AG09309 (cell line): ENCODE measurements at places on chromosomes 5 and 9.
A peak's percentile ranks its signal among the peaks of the same experiment; 100 is the strongest.

DNA sequence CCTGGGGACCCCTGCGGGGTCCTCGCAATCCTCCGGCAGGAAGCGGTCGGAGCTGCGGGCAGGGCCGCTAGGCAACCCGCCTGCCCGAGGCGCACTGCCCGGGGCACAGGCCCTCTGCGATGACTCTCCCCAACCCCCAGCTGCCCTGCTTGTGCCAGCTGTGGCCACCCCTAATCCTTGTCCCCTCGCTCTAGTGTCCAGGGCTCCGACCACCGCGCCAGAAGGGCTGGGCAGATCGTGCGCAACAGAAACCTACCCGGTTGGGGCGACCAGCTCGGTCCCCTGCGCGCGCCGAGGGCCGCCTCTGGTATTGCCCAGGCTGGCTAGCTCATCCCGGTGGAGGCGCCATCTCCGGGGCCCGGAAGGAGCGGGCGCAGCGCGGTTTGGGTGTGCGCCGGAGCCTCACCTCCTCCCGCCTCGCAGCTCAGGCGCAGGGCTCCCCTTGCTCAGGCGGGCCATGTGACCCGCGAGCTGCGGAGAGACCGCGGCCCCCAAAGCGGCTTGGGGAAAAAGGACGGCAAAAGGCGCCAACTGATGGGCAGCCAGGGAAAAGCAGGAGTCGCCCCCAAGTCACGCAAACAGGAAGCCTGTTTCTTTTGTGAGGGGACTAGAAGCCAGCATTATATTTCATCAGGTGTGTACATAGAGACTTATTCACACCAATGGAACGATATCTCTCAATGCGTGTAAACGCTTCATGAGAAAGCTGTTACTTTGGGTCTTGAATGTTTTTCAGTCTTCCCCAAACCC, 46.8 kb upstream of the RNF20 start:
- DNase-seq = no peak

GRCh38 chr9:88746029-88746742, 211.2 kb downstream of the NXNL2 start:
- DNase-seq = peak; percentile 86

DNA sequence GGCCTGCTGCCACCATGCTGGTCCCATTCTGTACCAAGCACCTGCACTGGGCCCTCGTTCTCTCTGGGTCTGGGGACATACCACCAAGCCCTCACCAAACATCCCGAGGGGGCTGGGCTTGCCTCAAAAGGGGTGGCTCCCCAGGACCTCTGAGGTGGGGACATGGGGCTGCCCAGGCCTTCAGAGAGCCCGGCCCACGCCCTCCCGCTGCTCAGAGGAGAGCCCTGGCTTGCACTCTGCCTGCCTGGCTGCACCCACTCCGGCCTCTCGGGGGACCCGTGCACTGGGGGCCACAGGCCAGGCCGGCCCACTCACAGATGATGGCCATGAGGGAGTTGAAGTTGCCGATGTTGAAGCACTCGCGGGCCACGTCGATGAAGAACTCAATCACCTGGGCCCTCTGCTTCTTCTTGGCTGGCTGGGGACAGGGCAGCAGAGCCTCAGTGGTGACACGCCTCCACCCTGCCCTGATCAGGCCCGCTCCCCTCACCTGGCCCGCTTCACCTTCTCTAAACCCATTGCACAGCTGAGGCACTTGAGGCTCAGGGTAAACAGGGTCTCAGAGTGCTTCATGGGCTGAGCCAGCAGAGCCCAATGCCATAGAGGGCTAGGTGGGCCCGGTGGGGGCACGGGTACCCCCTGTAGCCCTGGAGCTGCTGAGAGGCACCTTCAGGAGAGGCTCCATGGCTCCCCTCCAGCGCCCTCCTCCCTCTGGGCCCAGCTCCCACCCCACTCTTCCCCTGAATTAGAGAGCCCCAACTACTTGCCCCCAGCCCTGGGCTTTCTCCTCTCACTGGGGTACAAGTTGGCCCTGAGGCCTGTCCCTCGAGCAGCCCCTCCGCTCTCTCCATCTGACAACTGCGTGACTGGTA, 47.7 kb upstream of the RNF130 start:
- DNase-seq = no peak

DNA sequence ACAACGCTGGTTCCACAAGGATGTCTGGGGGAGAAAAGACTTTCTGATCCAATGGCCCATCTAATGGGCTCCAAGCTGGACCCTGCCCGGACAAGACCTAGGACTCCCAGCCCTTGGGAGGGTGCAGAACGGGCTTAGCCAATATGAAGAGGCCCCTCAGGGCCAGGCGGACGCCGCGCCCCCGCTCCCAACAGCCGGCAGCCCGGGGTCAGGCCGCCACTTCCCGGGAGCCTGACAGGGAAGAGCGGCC, 493 bp downstream of the P4HA2 start:
- no peak for DNase-seq

GRCh38 chr9:76529653-76530052, 70.7 kb downstream of the GCNT1 start:
- no peak for DNase-seq

- DNase-seq = no peak
These were observed 83.1 kb downstream of the FGF1 start for GRCh38 chr5:142602720-142603245.

DNA sequence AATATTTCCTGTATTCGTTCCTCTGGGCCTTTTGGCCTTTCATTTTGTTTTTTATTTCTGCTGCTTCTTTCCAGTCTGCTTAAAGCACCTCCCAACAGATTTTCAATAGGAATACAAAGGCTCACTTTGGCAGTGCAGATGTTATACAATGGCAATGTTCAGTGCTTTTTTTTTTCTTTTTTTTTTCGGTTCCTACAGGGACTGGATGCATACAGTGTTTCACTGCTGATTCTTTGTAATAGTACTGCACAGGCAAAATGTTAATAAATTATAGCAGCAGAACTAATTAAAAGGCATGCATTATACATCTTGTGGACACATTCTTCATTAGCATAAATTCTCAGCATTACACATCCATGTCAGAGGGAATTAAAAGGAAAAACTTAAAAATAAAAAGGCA, 356.6 kb upstream of the C9orf72 start:
- DNase-seq = no peak

DNA sequence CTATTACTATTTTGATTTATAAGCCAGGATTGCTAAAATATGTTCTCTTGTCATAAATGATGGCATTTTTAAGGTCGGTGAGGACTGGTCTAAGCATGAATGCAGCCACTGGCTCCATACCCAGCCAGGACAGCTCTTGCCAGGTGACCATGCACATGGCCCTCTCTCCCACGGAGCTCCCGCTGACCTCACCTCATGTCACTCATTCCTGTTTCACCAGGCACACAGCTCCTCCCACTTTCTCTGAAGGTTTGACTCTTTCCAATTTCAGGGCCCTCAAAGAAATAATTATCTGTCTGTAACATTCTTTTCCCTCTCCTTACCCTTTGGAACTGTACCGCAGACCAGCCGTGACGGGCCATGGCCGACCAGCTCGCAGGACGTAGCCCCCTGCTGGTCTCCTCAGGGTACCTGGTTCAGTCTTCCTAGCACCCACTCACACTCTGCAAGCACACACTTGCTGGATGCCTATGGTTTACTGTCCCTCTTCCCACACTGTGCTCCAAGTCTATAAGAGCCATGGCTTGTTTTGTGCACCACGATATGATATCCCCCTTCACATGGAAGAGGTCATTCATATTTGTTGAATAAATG, 72.5 kb downstream of the LIFR start:
- no peak for DNase-seq

- peak; percentile 2 for DNase-seq
These were observed 307.7 kb downstream of the ADGRV1 start for GRCh38 chr5:90866333-90866732.

GRCh38 chr5:126682856-126683255, 82.1 kb downstream of the PHAX start:
- DNase-seq = no peak

DNA sequence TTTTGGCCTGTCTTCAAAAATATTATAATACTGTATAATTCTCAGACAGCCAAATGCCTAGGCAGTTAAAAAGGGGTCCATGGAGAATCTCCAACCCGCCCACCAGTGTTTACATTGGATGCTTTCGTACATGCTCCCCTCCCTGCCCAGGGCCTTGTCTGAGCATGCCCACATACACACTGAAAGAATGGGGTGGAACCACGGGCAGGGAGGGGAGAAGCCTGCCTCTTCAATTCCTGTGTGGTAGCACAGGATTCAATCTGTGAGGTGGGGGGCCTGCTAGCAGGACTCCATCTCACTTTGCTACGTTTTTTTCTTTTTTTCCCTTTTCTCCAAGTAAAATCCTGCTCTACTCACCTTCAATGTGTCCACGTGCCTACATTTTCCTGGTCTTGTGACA, 314.7 kb upstream of the GRAMD2B start:
- no peak for DNase-seq

DNA sequence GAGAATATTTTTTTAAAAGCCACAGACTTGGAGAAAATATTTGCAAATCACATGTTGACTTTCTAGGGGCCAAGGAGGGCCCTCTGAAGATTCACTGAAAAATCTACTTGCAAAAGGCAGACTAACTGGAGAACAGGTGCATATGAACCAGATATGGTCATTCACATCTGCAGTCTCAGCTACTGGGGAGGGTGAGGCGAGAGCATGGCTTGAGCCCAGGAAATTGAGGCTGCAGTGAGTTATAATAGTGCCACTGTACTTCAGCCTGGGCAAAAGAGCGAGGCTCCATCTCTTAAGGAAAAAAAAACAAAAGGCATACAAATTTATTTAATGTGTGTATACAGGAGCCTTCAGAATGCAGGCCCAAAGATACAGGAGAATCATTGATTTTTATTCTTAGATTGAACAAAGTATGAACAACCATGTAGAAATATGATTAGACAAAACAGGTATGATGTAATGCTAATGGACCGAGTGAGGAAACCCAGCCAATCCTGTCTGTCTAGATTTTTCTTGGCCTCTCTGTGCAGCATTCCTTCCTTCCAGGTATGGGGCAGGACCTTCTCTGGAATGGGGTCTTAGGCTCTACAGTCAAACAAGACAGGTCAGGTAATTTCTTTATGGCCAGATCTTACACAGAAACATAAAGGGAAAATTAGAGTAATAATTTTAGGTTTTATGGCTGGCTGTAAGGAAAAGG, 15.3 kb upstream of the SLC27A6 start:
- no peak for DNase-seq

GRCh38 chr5:3401635-3402034, 194.0 kb upstream of the IRX1 start:
- DNase-seq = no peak

GRCh38 chr9:115815786-115816185, 337.8 kb upstream of the PAPPA start:
- DNase-seq = no peak
